K562 (cell line): ENCODE measurements at places on chromosomes 5 and 9.

DNA sequence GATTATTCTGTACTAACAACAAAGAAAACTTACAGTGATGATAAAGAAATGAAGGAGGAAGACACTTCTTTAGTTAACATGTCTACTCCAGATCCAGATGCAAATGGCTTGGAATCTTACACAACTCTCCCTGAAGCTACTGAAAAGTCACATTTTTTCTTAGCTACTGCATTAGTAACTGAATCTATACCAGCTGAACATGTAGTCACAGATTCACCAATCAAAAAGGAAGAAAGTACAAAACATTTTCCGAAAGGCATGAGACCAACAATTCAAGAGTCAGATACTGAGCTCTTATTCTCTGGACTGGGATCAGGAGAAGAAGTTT lies 67.9 kb downstream of the VCAN start:
- no peak for DNase-seq

DNA sequence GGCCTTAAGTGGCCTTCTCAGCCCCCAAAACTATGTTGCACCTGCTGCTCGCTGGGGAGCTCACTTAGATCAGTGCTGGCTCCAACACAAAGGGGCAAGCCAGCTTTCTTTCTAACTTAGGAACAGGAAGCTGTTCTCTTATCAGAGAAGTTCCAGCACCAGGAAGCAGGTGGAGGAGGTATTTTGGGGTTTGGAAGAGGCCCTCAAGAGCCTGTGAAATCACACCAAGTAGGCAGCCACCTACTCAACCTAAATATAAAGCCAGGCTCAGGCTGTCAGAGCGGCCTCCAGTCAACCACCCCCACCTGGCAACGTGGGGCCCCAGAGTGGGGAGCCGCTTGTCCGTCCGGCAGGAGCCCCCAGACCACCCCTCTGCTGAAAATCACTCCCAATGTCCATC lies 152.8 kb downstream of the OLFM1 start:
- DNase-seq, result no peak

GRCh38 chr9:127154390-127155191 lies 32.2 kb upstream of the ANGPTL2 start:
- DNase-seq, result no peak

GRCh38 chr5:10161778-10162177 lies 87.9 kb downstream of the ATPSCKMT start:
- no peak for DNase-seq

- DNase-seq, result no peak
Observed at GRCh38 chr5:68169903-68170302, 45.7 kb upstream of the PIK3R1 start.
